Glomerular endothelial cell (primary cell): ENCODE measurements at places on chromosomes 11 and 22.

DNA sequence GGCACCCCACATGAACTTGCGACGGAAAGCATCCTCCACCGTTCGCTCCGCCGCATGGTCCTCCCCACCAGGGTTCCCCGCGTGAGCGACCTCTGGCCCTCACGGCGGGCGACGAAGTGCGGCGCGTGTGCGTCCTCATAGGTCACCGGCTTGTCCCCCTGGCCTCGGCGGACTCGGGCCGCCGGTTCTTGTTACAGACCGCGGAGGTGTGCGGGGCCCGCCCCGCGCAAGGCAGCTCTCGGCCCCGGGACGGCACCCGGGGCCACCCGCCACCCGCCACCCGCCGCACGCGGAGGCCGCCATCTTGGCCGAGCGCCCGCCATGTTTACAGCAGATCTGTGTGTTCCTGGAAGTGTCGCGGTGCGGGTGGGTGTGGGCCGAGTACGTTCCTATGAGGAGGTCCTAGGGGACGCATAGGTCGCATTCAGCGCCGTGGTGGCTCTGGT, 3.5 kb upstream of the IFITM2 start:
- no peak for DNase-seq

- DNase-seq = peak; percentile 58
These were observed 42.5 kb downstream of the LARGE2 start for GRCh38 chr11:45964911-45965389.

- DNase-seq = no peak
These were observed 37.7 kb upstream of the FDX1 start for GRCh38 chr11:110392056-110392455.

DNA sequence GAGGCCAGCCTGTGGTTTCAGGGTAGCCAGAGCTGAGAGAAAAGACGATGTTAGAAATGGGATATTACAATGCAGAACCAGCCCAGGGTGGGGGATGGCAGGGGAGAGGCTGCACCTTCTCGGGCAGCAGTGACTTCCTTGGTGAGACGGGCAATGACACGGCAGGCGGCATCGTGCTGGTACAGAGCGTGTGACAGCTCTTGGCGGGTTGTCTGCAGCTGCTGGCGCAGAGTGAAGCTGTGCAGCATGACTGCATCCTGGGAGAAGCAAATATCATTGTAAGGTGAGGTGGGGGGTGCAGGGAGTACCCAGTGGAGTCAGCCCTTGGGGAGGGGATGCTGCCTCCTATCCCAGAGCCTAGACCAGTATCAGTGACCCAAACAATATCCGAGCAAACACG, 3.8 kb downstream of the PRPF19 start:
- DNase-seq = no peak

GRCh38 chr11:77758331-77758730, 62.2 kb downstream of the RSF1 start:
- no peak for DNase-seq

DNA sequence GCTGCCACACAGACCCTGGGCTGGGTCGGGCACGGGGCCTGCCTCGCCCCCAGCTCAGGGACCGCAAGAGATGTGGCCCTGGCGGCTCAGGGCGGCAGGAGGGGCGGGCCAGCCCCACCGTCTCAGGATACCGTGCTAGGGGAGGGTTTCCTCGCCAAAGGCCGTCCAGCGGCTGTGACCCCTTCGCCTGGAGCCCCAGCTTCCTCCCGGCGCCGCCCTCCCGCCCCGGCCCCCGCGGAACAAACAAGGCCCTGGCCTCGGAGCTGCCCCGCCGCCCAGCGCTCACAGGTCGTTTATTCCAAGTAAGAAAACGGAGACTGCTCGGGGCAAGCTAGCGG, 543 bp upstream of the AP2A2 start:
- DNase-seq = no peak
